ENCODE measurements at places on chromosomes 16 and 17.

DNA sequence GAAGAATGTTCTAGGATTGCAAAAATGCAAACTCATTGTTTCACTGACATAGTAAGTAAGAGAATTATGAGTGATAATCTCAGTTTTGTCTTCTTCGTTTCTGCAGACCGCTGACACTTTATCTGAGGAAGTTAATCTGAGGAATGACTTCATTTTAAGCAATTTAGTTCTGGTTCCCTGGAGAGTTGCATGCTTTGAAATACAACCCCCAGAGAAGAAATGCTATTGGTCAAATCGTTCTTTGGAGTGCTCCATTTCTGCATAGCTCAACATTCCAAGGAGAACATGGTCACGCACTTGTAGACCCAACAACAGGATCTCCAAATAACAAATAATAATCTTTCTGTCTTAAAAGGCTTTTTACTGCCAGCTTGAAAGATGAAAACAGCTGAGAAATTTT lies 427.1 kb downstream of the GRIN2A start:
- DNase-seq, result no peak

GRCh38 chr17:32805029-32805976 lies 71.6 kb downstream of the MYO1D start:
- DNase-seq, result peak; percentile 23

GRCh38 chr17:17141279-17141678 lies 64.9 kb downstream of the PLD6 start:
- DNase-seq, result no peak

DNA sequence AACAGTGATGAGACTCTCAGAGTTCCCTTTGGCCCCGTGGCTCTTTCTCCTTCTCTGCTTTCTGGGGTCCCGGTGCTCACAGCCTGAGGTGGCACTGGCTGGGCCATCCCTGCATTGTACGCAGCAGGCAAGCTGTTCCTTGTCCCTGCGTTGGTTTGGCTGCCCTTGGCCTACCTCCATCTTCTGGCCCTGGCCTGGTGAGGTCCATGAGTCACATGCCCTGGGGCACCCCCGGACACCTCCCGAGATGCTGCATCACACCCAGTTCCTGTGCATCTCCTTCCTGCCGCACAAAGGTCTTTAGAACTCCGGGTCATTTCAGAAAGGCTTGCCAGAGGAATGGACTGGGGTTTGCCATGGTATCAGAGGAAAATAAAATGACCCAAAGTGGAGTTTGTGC lies 9.5 kb downstream of the SULT1A2 start:
- DNase-seq, result no peak

DNA sequence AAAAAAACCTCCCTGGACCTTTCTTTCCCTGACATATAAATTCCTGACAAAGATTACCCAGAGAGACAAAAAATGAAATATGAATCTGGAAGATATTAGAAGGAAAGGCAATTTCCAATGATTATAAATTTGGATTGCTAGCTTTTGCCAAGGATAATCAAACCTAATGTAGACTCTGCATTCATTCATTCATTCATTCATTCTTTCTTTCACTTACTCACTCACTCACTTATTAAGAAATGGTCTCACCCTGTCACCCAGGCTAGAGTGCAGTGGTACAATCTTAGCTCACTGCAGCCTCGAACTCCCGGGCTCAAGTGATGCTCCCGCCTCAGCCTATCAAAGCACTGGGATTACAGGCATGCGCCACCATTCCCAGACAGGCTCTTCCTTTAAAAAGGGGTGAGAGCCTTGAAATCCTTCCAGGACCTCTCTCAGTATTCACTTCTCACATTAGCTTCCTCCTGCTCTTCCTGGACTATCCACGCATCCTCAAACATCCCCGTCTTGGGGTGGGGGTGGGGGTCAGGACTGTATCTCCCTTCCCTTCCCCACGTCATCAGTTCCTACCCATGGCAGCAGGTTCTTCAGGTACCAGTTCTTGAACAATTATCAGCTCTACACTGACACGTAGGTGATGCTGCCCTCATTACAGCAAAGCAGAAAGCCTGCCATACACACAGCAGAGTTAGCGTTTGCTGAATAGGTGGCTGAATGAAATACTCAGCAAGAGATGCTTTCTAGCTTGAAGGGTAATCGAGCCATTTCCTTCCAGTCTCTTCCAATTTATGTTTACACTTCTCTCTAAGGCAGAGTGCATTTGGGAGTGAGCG lies 19.8 kb downstream of the PRPSAP1 start:
- no peak for DNase-seq

GRCh38 chr17:81991684-81992305 lies 14.4 kb downstream of the ASPSCR1 start:
- DNase-seq, result no peak

DNA sequence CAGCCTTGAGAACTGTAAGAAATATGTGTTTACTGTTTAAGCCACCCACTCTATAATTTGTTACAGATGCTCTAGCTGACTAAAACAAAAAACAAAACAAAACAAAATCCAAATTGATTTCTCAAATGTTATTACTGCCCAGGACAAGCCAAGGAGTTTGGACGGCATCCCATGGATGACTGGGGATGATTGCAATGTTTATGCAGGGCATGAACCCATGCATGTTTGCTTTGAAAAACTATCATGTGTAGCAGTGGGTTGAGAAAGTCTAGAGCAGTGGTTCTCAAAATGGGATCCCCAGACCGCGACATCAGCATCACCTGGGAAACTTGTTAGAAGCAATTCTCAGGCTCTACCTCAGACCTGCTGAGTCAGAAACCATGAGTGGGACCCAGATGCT lies 223.2 kb upstream of the PSMD7 start:
- DNase-seq, result no peak

DNA sequence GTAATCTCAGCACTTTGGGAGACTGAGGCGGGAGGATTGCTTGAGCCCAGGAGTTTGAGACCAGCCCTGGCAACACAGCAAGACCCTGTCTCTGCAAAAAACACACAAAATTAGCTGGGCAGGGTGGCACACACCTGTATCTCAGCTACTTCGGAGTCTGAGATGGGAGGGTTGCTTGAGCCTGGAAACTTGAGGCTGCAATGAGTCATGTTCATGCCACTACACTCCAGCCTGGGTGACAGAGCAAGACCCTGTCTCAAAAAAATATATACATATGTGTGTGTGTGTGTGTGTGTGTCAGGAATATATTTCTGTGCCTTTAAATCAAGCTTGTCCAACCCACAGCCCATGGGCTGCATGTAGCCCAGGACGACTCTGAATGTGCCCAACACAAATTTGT lies 55.2 kb downstream of the CRISPLD2 start:
- no peak for DNase-seq

GRCh38 chr17:42438600-42439567 lies 15.8 kb upstream of the CAVIN1 start:
- peak; percentile 45 for DNase-seq

GRCh38 chr16:19520861-19521331 lies 1.0 kb downstream of the GDE1 start:
- DNase-seq, result peak; percentile 25

DNA sequence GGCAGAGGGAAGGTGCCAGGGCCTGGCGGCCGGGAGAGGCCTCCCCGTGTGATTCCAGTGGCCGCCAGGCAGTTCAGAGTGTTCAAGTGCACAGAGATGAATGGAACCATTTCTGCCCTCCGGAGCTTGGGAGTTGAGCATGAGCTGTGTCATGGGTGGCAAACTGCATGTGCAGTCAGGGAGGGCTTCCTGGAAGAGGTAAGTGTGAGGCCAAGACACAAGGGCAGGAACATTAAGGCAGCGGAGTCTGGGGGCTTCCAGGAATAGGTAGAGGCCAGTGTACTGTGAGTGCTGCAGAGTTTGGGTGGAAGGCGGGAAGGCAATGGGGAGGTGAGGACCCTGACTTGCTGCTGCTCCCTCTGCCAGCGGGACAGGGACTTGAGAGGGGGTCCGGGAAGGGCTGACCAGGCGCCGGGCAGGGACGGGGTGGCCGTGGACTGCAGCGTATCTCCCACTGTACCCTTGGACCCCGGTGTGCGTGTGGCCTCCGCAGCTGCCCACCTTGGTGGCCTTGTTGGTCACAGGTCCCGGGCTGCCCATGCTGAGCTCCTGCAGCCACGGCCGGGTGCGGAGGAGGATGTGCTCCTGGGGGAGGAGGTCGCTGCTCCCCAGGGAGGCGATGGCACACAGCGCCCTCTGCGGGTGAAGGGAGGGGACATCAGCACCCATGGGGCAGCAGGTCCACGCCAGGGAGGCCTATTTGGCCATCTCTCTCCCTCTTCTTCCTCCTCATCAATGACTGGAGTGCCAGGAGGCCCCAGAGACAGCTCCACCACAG lies 7.5 kb upstream of the CEP131 start:
- DNase-seq, result no peak

- peak; percentile 90 for DNase-seq
These were observed 49.7 kb downstream of the TUBD1 start for GRCh38 chr17:59842901-59843652.

DNA sequence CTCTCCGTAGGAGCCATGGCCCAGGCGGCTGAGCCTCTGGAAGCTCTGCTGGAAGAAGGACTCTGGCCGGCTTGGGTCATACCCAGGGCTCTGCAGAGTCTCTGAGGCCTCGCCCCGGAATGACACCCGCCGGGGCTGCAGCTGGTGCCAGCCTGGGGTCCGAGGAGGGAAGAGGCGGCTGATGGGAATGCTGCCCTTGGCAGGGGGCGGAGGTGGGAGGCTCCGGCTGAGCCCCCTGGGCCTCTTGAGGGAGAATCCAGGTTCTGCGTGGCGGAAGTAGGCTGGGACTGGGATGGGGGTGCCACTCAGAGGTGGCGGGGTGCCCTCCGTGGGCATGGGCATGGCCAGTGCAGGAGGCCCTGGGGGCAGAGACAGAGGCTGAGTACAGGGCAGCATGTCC lies 3.6 kb downstream of the PKMYT1 start:
- no peak for DNase-seq

GRCh38 chr17:42991471-42991870 lies 6.7 kb upstream of the RPL27 start:
- no peak for DNase-seq

- no peak for DNase-seq
These were observed 124.5 kb downstream of the PRKCB start for GRCh38 chr16:23960081-23960885.

DNA sequence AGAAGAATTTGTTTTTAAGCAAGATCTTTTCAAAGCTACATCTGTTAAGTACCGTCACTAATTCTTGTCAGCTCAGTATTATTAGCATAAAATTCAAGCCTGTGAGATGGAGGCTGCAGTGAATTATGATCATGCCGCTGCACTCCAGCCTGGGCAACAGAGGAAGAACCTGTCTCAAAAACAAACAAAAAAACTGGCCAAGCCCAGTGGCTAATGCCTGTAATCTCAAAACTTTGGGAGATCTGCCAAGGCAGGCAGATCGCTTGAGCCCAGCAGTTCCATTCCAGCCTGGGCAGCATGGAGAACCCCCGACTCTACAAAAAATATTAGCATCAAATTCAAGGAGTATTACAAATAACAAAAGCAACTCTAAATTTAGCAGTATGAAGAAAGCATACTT lies 88.0 kb downstream of the STXBP4 start:
- DNase-seq, result no peak

DNA sequence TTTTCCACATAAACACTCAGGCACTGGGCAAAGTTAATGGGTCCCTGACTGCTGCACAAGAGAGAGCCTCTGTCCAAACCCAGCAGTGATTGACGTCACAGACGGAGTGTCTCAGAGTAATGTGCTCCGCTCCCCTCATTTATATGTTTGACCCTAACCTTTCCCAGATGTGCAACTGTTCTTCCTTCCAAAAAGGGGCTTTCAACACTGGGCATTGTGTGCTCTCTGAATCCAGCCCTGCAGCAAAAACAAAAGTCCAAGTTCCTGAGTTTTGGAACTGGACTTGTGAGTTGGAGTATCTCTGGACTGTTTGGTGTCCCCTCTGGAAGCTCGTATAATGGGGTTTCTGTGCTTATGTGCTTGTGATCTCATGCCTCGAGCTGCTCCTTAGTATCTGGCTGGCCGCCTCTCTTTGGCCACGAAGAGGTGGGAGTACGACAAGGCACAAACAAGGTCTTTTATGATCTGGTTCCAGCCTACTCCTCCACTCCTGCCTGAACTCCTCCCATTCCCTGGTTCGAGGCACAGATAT lies 76.4 kb upstream of the SMIM36 start:
- no peak for DNase-seq

DNA sequence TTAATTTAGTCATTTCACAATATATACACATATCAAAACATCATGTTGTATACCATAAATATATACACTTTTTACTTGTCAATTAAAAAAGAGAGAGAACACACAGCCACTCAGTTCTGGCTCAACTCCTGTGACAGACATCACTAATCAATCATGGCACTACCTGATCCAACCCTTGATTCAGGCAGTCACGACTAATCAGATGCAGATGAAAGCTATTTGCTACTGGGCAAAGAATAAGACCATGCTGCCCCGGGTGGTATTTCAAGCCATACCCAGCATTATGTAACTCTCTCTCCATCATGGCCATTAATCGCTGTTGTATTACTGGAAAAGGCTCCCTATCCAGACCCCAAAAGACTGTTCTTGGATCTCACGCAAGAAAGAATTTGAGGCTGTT lies 345.7 kb downstream of the HAPSTR1 start:
- DNase-seq, result no peak

GRCh38 chr16:30895627-30896260 lies 670 bp upstream of the CTF1 start:
- DNase-seq, result no peak

DNA sequence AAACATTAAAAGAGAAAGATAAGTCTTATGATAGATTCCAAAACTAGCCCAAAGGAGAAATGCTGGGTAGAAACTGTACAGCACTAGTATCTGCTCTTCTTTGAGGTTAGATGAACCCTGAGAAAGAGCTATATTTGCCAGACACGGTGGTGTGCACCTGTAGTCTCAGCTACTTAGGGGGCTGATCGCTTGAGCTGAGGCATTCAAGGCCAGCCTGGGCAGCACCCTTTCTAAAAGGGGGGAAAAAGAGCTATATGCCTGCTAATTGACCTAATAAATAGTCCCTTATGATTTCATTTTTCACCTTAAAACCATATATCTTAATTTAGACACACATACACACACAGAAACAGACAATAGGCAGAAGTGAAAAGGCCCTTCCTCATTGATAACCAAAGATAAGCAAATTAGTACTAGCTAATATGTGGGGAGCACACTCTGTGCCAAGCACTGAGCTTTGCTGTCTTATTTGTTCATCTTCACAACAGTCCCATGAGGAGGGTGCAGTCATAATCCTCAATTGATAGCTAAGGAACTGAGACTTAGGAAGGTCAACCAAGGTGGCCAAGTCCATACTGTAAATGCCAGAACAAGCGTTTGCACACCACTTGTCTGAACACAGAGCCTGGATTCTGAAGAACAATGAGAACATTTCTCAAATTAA lies 56.6 kb upstream of the NLK start:
- no peak for DNase-seq
